ENCODE measurements at places on chromosomes 11 and 22.
A peak's percentile ranks its signal among the peaks of the same experiment; 100 is the strongest.

DNA sequence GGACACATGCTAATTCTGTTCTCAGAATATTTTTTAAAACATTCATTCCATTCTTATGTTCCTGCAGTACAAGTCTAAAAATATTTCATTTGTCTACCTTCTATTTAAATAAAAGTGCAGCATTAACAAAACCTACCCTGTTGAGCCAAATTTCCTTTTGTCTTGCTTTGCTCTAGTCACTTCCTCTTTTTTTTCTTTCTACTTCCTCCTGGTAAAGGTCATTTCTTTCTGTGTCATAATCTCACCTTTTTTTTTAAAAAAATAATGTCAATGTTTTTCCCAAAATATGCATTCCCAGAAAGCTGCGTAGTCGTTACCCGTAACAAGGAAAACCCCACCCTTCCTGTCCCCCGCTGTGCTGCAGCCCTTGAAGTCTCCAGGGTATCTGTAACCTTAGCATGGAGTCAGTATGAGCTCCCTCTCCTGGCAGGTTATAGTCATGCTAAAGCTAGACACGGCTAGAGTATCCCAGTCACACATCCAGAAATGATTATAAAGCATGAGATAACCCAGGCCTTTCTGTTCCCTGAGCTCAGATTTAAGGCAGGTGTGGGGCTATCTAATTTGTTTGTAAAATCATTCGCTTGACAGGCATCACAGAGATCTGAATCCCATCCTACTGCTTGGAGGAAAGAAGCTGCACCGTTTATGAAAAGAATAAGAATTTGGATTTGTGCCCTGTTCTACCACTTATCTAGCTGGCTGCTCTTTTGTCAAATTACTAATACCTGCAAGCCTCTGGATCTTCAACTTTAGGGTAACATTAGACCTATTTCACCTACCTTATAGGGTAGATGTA is 51.1 kb upstream of the EED start:
- peak; percentile 78 for DNase-seq

- no peak for DNase-seq
Measured at GRCh38 chr11:119727523-119728151, 1.4 kb downstream of the NECTIN1 start.

- no peak for DNase-seq
Measured at GRCh38 chr22:17846326-17846992, 72.2 kb upstream of the BID start.

DNA sequence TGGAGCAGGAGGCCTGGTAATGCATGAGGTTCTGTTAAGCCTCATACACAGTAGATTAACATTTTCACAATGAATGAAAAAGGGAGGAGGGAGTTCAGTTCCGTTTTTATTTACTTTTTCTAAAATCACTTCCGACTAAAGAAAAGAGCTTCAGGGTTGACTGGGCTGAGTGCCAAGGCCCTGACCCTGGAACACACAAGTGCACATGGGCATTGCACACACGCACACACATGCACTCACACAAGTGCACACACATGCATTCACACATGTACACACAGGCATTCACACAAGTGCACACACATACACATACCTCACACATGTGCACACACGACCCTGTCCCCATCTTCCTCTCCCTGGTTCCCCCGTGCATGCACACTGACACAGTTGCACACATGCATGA is 303.3 kb downstream of the BRD1 start:
- no peak for DNase-seq

GRCh38 chr11:126963603-126964363 is 36.8 kb downstream of the KIRREL3 start:
- peak; percentile 54 for DNase-seq

GRCh38 chr11:65857500-65857852 is 504 bp downstream of the CFL1 start:
- no peak for DNase-seq

DNA sequence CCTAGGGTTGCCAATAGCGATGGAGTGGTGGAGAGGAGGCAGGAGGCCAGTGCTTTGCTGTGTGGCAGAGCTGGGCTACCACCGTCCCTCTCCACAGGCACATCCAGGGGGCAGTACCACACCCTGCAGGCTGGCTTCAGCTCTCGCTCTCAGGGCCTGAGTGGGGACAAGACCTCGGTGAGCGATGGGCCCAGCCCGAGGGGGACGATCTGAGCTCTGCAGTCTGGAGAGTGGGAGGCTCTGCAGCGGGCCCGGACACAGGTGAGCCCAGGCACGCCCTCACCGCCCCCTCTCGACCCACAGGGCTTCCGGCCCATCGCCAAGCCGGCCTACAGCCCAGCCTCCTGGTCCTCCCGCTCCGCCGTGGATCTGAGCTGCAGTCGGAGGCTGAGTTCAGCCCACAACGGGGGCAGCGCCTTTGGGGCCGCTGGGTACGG is 2.5 kb downstream of the PKP3 start:
- no peak for DNase-seq

GRCh38 chr22:20549232-20549841 is 41.9 kb downstream of the MED15 start:
- DNase-seq = peak; percentile 42

DNA sequence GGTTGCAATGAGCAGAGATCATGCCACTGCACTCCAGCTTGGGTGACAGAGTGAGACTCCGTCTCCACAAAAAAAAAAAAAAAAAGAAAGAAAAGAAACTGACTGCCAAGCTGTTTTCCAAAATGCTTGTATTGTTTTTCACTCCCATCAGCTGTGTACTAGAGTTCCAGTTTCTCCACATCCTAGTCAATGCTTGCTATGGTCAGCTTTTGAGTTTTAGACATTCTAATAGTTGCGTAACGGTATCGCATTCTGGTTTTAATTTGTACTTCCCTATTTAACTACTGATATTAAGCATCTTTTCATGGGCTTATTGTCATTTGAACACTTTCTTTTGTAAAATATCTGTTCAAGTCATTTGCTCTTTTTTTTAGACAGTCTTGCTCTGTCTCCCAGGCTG is 55.7 kb downstream of the TSPAN18 start:
- DNase-seq = no peak

GRCh38 chr11:82521427-82521826 is 212.2 kb downstream of the FAM181B start:
- DNase-seq = no peak

- no peak for DNase-seq
Measured at GRCh38 chr11:17458268-17458667, 18.4 kb downstream of the ABCC8 start.

DNA sequence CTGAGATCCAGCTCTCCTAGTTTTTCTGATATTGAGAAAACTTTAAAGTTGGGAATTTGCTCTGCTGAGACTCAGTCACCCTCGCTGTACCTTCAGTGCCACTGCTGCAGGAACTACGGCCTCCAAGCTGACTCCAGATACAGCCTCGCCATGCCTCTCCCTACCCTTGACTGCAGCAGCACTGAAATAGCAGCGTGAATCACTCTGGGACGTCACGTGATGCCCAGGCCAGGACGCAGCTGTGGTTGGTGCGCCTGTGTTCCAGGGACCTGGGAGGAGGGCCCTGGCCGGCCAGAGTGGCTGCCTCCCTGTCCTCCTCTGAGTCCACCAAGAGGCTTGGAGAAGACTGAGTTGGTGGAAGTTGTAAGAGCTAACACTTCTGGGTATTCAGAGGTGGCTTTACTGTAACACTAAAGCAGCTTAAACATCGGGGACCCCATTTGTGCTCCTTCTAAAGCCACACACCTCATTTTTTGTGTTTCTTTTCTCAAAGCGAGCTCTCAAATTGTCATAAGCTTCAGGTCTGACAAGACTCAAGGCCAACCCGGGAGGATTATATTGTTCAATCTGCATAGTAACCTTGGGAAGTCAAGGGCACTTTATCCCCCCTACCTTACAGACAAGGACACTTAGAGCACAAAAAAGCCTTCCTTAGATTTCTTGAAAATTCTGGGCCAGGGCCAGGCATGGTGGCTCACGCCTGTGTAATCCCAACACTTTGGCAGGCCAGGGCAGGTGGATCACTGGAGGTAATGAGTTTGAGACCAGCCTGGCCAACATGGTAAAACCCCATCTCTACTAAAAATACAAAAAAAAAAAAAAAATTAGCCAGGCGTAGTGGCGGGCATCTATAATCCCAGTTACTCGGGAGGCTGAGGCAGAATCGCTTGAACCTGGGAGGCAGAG is 4.2 kb upstream of the STIP1 start:
- peak; percentile 90 for DNase-seq

- no peak for DNase-seq
Measured at GRCh38 chr11:119370486-119371046, 10.9 kb downstream of the USP2 start.

DNA sequence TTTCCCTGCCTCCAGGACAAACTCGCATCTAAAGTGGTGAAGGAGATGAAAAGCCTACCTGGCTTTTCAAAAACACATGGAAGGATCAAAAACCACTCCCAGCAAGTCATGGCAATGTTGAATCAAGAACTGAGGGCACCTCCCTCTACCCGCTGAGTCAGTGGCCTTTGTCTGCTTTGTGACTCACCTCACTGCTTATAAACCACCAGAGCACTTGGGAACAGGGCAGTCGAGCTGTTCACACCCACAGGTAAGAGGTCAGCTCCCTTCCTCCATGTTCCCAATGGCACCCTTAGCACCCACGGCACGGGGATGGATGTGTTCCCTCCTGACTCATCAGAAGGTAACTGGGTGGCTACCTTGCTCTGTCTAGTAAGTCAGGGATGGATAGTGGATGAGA is 21.7 kb downstream of the TENM4 start:
- DNase-seq = peak; percentile 51

DNA sequence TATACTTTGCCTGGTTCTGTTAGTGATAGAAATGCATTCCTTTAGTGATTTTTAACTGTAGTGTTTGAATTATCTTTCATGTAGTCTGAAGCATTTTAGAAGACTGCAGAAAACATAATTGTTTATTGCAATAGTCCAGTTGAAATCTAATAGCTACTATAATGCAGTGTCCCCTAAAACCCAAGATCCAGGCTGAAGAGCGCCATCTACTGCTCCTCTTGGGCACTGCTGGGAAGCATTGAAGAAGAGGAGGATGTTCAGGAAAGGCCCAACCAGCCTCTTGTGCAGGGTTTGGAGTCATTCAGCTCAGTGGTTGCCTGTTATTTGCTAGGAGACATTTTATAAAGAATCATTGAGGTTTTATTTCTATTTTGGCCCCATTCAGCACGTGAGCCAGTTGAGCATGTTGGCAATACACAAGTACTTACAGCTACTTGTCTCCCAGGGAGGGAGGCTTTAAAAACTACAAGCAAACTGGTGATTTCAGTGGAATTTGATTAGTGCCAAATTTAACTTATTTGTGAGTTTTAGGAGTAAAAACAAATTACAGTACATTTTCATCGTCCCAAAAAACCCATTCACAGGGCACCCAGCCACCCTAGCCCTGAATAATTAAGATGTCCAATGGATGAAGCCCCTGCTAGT is 74.9 kb upstream of the HORMAD2 start:
- peak; percentile 70 for DNase-seq

DNA sequence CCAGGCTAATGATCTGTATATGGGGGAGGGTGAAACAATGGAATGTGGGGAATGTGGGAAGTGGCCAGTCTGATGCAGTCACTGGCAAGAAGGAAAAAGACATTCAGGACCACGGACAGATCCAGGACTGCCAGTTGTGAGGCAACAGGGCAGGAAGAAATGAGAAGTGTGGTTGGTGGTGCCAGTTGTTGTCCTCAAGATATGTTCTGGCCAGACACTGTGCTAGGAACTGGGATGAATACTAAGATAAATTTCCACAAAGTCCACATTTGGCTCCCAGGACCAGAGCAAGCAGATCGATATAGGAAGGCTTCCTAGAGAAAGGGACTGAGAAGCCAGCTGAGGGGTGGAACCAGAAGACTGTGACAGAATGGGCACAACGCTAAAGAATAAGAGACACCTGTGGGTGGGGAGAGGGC is 6.8 kb upstream of the TPBGL start:
- DNase-seq = peak; percentile 57

GRCh38 chr11:6567371-6567745 is 36.1 kb downstream of the RRP8 start:
- DNase-seq = no peak

DNA sequence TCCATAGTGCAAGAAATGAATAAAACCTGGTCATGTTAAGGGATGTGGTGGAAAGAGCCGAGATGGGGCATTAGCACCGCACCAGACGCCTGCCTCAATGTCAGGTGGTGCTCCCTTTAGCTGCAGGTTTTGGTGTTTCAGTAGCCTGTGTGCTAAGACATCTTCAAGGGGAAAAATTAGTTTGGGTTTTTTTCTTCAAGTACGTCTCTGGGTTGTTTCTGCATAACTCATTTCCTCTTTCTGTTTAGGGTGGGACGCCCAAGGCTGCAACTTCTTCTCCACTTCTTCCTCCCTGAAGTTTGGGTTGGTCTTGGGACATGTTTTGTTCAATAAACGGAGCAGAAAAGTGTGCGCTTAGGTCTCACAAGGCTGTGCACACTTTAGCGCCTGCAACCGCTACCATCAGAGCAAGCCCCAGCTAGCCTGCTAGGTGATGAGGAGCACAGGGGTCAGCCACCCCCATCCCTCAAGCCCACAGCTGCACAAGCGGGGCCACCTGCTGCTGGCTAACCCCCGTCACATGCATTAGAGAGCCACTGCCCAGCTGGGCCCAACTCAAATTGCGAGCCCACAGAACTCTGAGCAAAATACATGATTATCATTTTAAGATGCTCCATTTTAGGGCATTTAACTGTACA is 1495.7 kb downstream of the TBC1D22A start:
- DNase-seq = no peak

GRCh38 chr11:59766542-59767224 is 11.5 kb downstream of the STX3 start:
- DNase-seq = no peak

- no peak for DNase-seq
Measured at GRCh38 chr22:31537019-31537535, 40.7 kb downstream of the SFI1 start.

Data from fibroblast of skin of abdomen (primary cell).